ENCODE measurements at places on chromosomes 4 and X. TPM values are rescaled to one million over a fixed set of nuclear protein-coding genes. Genes with fewer than 3 reads are reported as not detected.
A peak's percentile ranks its signal among the peaks of the same experiment; 100 is the strongest.

Gene GPC3
- 5.3 TPM for total RNA-seq

Gene AMELX
- not detected for total RNA-seq

Gene PAGE2B
- total RNA-seq = not detected

Gene ITIH6
- total RNA-seq = not detected

Gene PRKG2
- 15.0 TPM for total RNA-seq

Gene LRCH2
- total RNA-seq = 58.2 TPM

Gene PARM1
- 8.6 TPM for total RNA-seq

Gene TLR10
- total RNA-seq = 2.5 TPM

Gene ACE2
- not detected for total RNA-seq

Gene TMPRSS11B
- total RNA-seq = 0.78 TPM

- DNase-seq = no peak
These were observed 48.6 kb upstream of the DCX start for GRCh38 chrX:111460607-111461006.

DNA sequence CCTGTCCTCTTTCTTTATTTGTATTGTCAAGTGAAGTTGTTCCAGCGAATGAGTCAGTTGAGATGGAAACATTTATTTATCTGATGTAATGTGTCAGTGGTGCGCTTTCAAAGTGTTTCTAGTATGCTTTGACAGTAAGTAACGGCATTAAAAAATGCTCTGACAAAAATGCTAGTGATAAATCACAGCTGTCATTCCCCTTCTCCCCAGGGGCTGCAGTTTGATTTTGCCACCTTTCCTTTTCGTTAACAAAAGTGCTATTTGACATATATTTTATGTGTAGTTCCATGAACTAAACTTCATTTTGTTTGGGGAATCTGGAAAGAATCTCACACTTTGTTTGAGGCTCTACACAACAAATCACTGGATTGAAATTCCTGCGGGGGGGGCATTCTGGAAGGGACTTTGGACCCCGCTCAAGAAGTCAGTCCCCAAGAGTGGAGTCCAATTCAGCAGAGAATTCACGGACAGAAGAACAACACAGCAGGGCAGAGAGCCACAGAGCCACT, 7.6 kb upstream of the TBC1D19 start:
- no peak for DNase-seq

GRCh38 chrX:15873566-15873965, 19.0 kb upstream of the AP1S2 start:
- DNase-seq = no peak

DNA sequence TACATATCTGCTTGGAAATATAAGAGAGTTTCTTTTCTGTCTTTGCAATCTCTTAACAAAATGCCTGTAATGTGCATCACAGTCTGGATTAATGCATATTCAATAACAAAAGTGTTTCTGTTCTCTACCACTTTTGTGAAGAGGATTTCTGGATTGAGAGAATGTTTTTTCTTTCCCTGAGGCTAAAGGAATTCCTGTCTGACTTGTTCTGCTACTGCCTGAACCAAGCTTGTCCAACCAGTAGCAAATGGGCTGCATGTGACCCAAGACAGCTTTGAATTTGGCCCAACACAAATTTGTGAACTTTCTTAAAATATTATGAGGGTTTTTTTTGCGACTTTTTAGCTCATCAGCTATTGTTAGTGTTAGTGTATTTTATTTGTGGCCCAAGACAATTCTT, 1133.9 kb downstream of the SH3BGRL start:
- DNase-seq = no peak

- DNase-seq = no peak
These were observed 22.3 kb upstream of the HTRA3 start for GRCh38 chr4:8247047-8247930.

DNA sequence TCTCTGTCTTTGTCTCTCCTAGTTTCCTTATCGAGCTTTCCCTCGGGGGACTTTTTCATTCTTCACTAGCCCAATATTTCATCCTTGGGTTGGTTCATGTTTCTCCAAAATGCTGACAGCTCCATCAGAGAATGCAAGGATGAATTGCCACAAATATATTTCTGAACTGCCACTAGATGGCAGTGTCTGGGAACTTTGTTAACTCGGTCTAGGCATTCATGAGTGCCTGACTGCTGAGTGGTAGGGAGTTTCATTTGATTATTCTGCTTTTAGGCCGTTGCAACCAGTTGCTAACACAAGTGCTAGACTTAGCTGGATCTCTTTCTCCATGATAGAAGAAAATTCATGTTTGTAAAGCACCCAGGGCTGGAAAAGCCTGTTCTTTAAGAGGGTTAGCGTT, 73.5 kb upstream of the RAP2C start:
- DNase-seq = no peak

DNA sequence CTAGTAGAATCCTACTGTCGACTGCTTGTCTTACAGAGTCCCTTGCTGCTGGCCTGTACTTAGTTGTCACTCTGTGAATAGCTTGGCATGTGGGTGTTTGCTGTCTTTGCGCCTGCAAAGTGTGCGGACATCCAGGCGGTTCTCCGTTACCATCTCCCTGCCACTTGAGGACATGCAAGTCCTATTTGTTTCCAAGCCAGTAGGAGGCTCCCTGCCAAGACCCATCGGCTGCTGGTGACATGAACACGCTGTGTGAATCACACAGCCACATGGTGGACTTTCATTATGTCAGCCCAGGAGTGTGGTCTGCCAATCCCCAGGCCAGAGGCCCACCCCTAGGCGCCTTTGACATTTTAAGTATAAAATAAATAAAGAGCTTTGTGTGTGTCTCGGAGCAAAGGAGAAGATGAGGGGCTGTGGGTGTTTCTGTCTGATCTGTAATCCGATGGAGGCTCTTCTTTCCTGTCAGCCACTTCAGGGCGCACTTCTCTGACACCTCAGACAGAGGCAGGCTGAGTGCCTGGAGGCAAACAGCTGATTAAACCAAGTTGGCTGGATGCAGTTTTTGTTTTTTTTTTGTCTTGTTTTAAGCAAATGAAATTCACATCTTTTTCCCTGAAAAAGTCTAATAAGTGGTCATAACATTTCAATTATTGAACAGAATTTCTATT, 51.5 kb downstream of the ALPK1 start:
- peak; percentile 52 for DNase-seq

- no peak for DNase-seq
These were observed 105.6 kb downstream of the APOOL start for GRCh38 chrX:85109235-85109634.

DNA sequence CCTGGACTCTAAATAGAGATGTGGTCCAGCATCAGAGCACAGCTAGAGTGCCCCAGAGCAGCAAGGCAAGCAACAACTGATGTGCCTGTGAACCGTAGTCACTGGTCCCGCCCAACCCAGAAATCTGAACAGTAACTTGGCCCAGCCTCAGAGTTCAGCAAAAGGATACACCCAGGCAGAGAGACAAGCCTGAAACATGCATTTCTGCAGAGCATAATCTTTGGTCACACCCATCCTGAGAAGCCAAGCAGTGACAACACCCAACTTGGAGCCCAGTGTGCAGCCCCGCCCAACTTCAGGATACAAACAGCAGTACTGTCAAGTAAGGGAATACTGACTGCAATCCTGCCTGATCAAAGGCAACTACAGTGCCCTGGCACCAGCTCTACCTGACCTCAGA, 78.9 kb downstream of the CCDC160 start:
- DNase-seq = no peak

GRCh38 chr4:101265816-101266172, 81.5 kb downstream of the PPP3CA start:
- DNase-seq = no peak

DNA sequence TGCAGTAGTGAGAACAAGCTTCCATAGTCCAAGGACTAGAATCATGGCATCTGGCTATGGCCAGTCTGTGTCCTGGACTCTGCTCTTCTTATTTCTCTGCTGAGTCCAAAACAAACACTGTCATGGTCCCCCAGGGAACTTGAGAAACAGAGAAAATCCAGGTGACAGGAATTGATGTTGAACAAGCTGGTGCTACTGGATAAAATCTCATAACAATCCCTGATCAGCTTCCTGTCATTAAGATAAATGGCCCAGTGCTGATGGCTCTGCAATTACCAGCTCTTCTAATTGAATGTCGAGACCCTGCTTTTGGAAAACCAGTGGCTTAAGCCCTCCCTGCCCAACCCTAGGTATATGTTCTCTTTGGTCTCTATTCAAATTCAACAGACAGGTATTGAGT, 58.8 kb upstream of the ARHGAP36 start:
- no peak for DNase-seq

DNA sequence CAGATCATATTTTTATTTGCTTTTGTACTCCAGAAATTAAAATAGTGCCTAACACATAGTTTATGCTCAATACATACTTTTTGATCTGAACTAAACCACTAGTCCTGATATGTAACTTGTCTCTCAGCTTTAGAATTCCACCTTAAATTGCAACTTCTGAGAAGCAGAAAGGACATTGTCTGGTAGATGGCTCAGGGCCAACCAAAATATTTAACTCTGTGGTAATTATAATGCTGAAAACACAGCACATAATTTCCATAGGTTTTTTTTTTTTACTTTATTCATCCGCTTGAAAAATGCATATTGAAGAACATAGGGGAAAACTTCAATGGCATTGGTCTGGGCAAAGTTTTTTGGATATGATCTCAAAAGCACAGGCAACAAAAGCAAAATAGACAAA, 59.3 kb downstream of the AREG start:
- DNase-seq = no peak

GRCh38 chr4:152719291-152719690, 39.5 kb upstream of the TMEM154 start:
- DNase-seq = no peak

- DNase-seq = no peak
These were observed 70.2 kb downstream of the SMIM20 start for GRCh38 chr4:25984266-25984665.

GRCh38 chrX:134287346-134287745, 50.4 kb downstream of the CCDC160 start:
- no peak for DNase-seq

- DNase-seq = no peak
These were observed 20.8 kb downstream of the CLCN4 start for GRCh38 chrX:10177601-10178000.

DNA sequence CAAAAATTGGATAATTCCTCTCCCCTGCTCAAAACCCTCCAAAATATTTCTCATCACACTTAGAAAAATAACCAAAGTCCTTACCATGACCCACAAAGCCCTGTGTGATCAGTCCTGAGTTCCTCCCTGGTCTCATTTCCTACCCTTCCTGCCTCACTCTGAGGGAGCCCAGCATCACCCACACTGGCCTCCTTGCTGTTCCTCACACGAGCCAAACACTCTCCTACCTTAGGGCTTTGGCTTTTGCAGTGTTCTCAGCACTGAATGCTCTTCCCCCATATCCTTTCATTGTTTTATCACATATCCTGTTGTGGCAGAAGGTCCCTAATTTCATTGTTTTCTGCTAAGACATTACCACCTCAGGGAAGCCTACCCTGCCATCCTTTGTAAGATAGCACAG, 12.2 kb downstream of the MGAT4D start:
- no peak for DNase-seq

GRCh38 chr4:69098470-69098869, 2.2 kb downstream of the UGT2B7 start:
- no peak for DNase-seq

- no peak for DNase-seq
These were observed 111.2 kb downstream of the GLRA3 start for GRCh38 chr4:174717828-174718227.

GRCh38 chrX:21354725-21355124, 19.5 kb upstream of the CNKSR2 start:
- no peak for DNase-seq

DNA sequence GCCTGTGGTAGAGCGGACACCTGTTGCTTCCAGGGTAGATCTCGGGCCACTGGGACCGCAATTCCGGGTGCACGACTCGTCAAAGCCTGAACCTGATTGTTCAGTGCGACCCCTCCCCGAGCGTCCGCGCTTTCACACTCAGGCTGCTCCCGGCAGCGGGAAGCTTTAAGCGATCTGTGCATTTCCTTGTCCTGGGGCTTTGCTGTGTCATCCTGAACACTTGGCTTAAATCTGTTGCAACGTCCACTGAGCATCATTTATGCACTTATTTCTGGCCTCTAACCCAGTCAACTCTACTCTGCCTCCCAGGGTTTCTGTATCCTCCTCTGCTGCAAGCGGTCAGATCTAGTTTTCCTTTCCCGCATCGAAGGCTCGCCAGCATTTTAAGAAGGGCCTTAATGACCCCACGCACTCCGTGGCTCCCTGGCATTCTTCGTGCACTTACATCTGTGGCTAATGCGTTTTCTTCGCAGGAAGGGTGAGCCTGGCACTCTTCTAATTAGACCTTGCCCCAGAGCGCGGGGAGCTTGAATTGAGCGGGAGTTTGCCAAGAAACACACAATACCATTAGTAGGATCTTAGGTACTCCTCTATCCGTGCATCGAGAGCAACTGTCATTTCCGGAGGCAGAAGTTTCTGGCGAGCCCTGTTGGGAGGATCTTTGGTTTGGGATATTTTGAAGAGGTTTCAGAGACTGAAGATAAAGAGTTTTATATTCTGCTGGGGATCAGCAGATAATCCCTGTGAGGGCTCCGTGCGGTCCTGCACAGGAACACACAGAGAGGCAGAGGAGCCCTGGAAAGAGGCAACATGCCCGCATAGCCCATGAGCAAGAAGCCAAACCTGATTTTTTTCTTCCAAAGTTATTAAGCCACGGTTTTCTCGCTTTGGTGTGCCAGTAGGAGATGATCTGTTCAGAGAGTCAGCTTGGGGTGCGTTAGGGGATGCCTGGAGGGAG, 654 bp upstream of the DDIT4L start:
- no peak for DNase-seq

DNA sequence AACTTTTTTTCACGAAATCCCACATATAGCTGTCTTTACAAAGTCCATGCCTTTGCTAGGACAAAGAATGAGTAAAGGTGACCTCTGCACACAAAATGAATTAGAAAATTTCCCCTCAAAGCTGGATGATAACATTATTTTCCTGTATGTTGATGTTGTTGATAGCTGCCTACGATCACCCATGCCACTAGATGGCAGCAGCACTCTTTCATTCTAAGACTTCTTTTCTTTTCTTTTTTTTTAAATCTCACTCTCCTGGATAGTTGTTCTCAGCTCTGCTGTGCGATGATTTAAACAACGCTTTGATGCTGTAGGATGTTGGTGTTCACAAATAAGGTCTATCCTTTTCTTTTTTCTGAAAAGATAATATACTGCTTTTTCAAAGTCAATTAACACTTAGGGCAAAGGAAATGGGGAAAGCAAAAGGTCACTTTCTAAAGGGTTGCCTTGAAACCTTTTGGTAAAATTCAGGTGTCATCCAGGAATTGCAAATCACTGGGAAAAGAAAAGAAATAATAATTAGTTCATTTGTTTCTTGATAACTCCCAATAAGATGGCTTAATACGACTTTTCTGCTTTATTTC, 266.8 kb downstream of the C4orf33 start:
- DNase-seq = no peak

All from occipital lobe (tissue), 3 donors.